Right forelimb (tissue), 1 donor: ENCODE measurements at places on chromosomes 7 and 10.

DNA sequence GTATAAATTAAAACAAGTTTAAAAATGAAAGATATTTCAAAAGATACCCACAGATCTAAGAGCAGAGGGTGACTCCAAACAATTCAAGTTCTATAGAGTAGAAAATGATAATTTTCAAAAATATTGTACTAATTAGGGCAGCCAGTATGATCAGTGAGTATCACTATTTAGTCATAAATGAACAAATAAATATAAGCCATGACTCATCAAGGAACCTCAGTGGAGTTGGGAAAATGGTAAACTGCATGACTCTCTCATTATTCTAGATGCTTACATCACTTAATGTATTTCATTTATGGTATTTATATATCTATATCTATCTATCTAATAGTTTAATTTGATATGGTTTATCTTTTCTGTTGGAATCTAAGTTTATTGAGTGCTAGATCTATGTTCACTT is 94.3 kb downstream of the THSD7A start:
- no peak for DNase-seq

GRCh38 chr10:4138146-4138721 is 353.2 kb upstream of the KLF6 start:
- no peak for DNase-seq

- DNase-seq = no peak
These were observed 124.9 kb downstream of the ANLN start for GRCh38 chr7:36514289-36515243.

- peak; percentile 74 for DNase-seq
These were observed 44.3 kb downstream of the MACC1 start for GRCh38 chr7:20172736-20173334.

DNA sequence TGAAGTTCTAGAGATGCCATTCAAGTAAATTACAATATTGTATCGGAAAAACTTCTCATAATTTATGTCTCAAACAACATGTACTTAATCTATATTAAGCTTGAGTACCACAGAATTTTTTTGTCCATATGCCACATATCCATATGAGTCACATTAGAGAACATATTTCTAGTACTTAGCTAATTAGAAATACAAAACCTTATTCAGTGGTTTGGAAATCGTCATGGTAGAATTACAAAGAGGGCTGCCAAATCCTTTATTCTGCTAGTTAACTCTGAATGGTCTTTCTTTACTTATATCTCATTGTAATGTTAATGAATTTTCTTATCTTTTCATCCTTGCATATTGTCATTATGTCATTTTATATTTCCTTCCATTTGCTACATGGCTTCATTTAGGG is 9.0 kb upstream of the VIM start:
- DNase-seq = no peak

DNA sequence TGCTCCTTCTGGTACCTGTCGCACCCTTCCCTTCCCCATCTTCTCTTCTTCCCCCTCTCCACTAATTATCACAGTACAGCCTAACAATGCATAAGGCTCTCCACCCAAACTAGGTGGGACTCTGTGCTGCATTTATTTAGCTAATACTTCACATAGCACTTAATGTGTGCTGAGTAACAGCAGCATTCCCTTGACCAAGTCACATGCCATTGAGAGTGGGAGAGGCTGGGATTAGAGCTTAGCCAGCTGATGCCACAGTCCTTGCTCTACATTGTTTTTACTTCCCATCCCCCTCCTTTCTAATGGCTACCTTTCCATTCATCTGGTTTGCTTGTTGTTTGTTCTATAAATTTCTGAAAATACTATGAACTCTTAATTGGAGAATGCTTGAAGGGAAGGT is 426.9 kb downstream of the LRMDA start:
- DNase-seq = no peak

DNA sequence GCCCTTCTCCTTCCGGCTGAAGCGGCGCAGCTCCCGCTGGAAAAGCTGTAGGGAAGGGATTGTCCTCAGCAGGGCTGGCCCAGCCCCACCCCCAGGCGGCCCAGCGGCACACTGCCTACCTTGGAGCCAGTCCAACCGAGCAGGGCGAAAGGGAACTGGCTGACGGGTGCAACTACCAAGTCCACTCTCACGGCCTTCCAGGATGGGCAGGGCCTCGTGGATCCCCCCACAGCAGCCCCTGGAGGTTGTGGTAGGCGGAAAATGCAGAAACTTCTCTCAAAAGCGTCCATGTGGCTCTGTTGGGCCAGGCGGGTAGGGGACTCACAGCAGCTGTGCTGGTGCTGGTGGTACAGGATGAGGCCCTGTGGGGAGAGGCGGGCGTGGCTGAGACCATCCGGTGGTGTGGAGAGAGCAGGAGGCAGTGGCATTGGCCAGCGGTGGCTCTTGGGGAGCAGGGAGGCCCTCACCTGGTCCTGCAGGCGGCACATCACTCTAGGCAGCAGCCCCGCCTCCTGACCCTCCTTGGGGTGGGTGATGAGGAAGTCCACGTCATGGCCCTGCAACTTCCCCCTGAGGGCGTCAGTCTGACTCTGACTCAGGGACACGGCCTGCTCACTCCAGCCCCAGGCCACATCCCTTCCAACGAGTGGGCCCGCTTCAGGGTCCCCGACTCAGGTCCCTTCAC is 8.4 kb upstream of the PGAM2 start:
- no peak for DNase-seq

DNA sequence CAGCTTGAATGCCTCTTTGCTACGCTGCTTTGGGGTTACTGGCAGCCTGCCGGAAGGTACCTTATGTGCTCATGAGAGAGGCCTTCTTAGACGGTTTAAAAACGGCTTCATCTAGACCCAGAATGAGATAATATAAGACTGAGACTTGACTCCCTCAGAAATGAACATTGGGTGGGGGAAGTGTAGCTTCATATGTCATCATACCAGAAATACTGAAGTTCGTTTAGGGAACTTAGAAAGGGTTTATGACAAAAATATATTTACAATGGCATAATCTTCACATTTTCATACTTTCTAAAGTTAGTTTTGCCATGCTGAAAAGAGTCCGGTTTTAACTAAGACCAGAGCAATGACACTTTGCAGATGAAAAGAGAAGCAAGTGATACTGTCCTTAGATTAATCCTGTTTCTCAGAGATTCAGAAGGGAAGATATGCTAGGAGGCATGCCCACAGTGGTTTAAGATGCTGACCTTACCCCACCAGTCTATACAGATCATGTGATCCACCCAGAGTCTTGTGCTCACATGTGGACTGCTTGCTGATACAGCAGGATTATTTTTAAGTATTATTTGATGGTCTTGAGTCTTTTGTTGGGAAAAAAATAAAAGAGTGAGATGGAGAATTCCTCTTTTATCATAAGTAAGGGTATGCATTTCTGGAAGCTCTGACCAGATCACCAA is 40.8 kb upstream of the HGF start:
- no peak for DNase-seq

DNA sequence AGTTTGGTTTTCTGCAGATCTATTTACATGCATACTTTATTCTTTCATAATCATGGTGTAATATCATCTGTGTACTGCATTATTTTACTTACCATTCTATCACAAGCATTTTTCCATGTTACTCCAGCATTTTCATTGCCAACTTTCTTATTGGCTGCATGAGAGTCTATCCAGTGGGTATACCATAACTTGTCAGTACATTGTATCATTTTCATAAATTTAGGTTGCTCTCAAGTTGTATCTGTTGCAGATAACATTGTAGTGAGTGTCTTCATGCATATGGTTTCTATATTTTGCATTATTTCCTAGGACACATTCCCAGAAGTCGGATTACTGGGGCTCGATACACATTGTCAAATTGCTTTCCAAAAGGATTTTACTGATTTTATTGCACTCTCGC is 87.2 kb upstream of the INSYN2A start:
- DNase-seq = no peak

DNA sequence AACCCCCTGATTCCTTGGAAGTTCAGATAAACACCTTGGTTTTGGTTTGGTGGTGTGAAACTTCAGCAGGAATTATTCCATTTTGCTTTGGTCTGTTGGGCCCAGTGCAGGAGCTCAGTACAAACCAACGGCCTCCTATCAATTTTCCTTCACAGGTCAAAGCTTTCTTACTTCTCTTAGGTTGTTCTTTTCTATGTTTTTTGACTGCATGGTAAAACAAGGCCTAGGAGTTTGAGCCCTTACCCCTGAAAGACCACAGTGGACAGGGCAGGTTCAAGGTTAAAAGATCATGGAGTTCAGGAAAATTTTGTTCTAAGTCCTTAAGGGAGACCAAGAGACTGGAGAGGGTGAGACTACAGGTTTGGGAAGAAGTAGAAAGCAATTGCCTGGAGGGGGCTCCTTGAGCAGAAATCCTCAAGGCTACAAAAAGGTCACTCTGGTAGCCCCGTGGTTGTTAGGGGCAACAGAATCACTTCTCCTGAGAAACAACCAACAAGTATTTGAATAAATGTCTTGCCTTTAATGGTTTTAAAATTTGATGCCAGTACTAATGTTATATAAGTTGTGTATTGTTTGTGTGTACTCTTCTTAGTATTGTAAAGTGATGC is 40.9 kb upstream of the FHIP2A start:
- no peak for DNase-seq

- DNase-seq = no peak
These were observed 235.2 kb upstream of the HGF start for GRCh38 chr7:82005056-82005455.

DNA sequence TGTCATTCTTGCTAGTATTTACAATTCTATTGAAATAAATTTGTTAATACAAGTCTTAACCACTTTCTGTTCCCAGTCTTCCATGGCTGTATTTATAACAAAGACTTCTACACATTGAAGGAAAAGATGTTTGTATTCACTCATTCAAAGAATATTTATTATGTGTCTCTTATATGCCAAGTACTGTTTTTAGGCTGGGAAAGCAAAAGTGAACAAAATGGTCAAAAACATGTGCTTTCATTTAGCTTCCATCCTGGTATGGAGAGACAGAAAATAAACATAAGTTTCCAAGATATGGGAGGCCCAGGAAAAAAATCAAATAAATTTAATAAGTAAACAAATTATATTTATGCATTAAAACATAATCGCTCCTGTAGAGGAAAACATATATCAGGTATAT is 22.9 kb downstream of the CPED1 start:
- DNase-seq = no peak

DNA sequence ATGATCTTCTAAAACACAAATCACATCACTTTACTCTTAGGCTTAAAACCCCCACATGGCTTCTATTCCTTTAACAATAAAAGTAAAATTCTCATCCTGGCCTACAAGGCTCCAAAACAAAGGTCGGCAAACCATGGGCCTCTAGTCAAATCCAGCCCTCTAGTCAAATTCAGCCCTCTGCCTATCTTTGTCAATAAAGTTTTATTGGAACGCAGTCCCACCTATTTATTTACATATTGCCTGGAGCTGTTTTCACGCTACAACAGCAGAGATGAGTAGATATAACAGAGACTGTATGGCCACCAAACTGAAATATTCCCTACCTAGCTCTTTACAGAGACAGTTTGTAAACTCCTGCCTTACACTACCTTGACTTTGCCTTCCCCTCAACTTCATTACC is 178.8 kb downstream of the PTPN20 start:
- no peak for DNase-seq

GRCh38 chr10:97255512-97256293 is 36.7 kb downstream of the ARHGAP19 start:
- no peak for DNase-seq

- no peak for DNase-seq
These were observed 24.9 kb downstream of the LRRC20 start for GRCh38 chr10:70357565-70357964.
